ENCODE measurements at places on chromosomes 2 and 18.

GRCh38 chr2:157986761-157987160 lies 110.6 kb upstream of the ACVR1 start:
- no peak for DNase-seq

- no peak for DNase-seq
These were observed 99.5 kb downstream of the HS1BP3 start for GRCh38 chr2:20551260-20551944.

DNA sequence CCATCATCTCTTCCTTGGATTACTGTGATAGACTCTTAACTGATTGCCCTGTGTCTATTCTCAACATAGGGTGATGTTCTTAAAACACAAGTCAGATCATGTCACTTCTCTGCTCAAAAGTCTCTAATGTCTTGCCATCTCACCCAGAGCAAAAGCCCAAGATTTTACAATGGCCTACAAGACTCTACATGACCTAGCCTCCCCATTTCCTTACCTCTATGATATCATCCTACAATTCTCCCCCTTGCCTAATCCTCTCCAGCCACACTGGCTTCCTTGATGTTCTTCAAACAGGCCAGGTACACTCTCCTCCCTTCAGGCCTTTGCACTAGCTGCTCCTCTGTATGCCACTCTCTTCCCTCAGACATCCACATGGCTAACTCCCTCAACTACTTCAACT lies 55.1 kb downstream of the ROCK1 start:
- no peak for DNase-seq

GRCh38 chr2:15738225-15738546 lies 146.5 kb downstream of the DDX1 start:
- DNase-seq = no peak

- no peak for DNase-seq
These were observed 48.8 kb downstream of the MCFD2 start for GRCh38 chr2:46866770-46867246.

- no peak for DNase-seq
These were observed 277.0 kb upstream of the HNRNPA3 start for GRCh38 chr2:176935543-176936102.

DNA sequence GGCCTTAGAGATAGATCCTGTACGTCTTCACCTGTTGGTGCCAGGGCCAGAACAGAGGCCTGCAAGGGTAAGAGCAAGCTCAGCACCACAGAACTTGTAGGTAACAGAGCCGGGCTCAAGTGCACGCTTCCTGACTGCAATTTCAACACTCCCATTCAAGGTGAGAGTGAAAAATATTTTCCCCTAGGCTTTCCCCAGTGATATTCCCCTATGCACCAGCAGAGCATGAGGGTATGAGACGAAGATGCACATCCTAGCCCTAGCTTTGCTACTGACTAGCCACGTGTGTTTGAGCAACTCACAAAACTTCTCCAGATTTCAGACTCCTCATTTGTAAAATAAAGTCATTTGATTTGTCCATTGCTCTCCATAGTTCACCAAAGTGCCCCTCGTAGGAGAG lies 411.6 kb downstream of the ZNF521 start:
- no peak for DNase-seq

GRCh38 chr2:180040146-180040925 lies 33.2 kb upstream of the CWC22 start:
- DNase-seq = no peak

DNA sequence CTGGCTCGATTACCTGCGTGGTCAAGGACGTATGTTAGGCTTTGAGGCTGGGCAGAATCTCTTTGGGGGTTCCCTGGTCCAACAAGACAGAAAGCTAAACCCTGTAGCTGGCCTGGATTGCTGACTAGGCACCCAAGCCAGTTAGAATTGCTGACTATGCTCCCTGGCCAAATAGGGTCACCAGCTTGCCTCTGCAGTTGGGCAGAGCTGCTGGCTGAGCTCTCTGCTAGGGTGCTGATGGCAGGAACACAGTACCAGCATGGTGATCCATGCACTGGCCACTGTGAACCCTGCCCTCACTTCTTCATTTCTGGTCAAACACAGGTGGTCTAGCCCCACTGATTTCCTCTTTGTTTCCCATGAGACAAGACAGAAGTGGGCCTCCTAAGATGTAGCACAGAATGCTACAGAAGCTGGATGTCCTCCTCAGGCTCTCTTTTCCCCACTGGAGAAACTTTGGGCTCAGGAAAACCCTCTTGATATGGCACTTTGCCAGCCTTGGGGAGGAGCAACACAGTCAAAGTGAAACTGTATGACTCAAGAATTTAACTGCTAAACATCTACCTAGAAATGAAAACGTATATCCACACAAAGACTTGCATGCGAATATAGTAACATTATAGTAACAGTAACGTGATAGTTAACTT lies 20.8 kb downstream of the SP140L start:
- DNase-seq = no peak

- DNase-seq = no peak
These were observed 67.9 kb downstream of the TEX51 start for GRCh38 chr2:126966601-126967000.

DNA sequence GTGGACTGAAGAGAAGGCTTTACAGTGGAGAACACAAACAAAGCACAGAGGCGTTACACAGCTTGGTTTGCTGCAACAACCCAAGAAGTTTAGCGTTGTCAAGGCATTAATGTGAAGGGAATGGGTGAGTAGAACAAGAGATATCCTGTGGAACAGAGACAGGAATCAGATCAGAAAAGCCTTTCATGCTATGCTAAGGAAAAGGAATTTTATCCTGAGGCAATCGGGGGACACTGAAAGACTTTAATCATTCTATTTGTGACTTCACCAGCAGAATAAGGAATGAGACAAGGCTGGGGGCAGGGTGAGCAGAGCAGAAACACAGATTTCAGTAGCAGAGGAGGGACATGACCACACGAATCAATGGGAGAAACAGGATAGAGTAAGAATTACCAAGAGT lies 600.7 kb downstream of the IRS1 start:
- no peak for DNase-seq

DNA sequence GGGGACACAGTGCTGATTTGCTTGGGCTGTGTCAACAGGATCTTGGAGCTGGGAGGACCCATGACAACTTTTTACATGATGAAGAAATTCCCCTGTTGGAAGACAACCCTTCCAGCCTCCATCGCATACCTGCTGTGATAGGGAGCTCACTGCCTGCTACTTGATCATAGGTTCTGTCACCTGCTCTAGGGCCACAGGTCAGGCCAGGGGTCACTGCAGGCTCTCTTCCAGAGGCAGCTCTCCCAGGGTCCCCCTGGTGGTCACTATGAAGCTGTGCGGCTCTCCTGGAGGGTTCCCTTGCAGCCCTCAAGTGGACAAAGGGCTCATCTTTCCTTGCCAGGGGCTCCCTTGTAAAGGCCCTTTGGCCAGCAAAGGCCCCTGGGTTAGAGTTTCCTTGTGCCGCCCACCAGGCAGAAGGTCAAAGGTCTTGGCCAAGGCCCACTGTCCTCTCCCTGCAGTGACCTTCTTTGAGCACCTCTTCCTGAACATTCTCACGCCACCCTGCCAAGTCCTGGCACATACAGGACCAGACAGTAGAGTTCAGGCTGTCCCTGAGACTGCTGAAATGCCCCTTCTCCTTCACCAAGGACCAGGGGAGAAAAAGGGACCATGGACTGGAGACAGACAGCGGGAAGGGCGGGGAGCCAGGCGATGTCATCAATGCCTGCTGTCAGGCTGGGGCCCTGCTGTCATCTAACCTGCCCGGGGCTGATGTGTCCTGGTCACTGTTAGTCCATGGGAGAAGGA lies 345.1 kb downstream of the DYSF start:
- DNase-seq = no peak

- DNase-seq = no peak
These were observed 14.9 kb upstream of the ECEL1 start for GRCh38 chr2:232502511-232502910.

- no peak for DNase-seq
These were observed 25.7 kb downstream of the ABHD3 start for GRCh38 chr18:21678859-21679258.

DNA sequence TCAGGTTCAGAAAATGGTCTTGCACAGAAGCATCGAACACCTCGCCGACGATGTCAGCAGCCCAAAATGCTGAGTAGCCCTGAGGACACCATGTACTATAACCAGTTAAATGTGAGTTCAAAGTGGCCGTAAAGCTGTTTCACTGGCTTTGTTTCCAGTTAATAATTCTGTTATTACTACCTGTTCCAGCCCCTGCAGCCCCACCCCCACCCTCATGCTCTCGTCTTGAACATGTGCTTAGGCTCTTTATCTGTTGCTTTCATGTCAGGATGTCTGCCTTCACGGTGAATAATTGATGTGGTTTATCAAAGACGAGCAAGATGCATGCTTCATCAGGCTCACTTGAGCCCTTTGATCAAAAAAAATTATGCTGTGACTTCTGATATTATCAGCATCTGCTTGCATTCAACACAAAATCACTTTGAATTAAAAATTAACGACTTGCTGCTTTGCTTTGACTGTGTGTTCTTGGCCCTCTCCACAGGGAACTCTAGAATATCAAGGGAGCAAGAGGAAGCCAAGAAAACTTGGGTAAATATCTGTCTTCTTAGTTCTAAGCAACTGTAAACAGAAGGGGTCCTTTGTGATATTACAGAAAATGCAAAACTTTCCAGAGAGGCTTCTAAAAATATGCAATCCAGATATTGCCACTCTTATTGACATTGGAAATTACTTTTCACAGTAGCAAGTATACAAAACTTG lies 63.4 kb upstream of the SP5 start:
- peak; percentile 13 for DNase-seq

DNA sequence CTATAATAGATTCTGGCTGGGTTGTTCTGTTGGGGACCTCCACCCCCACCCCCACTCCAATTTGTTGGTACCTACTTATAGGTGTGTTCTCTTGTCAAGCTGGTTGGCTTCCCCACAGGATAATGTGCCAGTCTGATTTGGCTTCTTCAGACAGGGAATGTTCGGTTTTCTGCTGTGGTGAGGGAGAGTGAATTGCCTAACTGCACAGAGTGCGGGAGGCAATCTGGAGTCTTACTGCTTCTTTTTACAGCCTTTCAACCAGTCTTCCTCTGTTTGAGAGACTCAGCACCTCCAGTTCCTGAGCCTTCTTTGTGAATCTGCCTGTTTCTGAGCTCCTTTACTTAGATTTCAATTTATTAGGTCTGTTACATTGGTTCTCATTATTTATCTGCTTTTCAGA lies 27.4 kb upstream of the SNORC start:
- no peak for DNase-seq

GRCh38 chr18:28357766-28358401 lies 181.0 kb upstream of the CDH2 start:
- no peak for DNase-seq

DNA sequence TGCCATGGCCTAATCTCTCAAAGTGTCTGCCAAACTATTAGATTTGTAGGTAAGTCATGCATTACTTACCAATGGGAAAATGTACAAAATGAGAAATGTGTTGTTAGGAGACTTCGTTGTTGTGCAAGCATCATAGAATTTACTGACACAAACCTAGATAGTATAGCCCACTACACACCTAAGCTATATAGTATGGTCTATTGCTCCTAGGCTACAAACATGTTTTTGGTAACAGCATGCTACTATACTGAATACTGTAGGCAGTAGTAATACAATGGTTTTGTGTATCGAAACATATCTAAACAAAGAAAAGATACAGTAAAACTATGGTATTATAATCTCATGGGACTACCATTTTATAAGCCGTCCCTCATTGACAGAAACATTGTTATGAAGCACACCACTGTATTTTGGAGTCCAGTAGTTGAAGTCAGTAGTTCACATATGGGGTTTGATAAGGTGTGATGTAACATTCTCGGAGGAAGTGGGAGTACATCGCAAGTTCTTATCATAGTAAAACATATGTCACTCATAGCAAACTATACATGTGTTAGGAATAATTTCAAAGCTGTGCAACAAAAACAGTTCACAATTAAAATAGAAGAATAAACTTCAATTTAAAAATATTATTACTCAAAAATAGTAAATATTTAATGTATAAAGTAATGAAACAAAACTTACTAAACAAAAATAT lies 12.0 kb upstream of the GTF2A1L start:
- DNase-seq = no peak

- DNase-seq = no peak
These were observed 97.6 kb downstream of the MAPRE2 start for GRCh38 chr18:35138773-35139172.

GRCh38 chr2:217714287-217714751 lies 288.5 kb downstream of the TNS1 start:
- no peak for DNase-seq

- no peak for DNase-seq
These were observed 32.4 kb upstream of the TMEM131 start for GRCh38 chr2:98028101-98028561.

- DNase-seq = no peak
These were observed 294.5 kb downstream of the PRKCE start for GRCh38 chr2:45946023-45946422.

DNA sequence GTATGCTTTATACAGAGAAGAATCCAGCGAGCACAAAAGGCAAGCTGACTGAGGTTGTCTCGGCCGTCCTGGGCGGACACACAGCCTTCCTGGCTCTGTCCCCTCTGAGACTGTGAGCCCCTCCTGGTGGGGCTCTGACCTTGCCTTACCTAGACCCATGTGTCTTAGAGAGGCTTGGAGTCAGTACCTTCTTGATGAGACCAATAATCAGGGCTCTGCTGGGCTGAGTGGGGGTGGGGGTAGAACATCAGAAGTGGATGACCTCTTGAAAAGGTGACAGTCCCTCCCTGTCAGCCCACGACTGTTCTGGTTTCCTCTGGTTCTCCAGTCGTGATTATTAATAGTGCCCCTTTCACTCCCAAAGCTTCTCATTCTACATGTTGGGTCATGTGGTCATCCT lies 31.2 kb downstream of the TWIST2 start:
- no peak for DNase-seq

DNA sequence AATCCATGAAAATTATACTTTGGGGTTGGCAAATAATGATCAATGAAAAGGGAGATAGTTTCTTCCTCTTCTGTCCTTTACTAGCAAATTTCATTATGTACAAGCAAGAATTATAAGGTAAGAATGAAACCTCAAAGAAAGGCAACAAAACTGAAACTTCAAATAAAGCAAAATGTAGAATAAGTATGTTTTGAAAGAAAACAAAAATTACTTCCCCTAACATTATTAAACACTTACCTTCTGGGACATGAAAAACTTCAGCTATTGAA lies 29.4 kb downstream of the THADA start:
- DNase-seq = no peak

DNA sequence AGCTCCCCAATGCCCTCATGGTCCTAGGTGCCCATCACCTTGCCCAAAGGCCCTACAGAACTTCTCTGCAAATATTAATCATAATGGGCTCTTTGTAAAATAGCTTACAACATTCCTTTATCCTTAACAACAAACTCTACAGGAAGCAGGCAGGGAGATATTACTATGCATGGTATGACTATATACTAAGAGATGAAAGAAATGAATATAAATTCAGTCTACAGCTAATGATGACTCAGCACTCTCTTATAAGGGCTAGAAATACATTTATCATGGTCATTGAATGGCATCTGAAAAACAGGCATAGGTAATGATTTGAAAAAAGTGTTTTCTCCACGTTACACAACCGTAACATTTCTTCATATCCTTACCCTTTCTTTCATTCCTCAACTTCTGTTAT lies 254.8 kb upstream of the DSEL start:
- DNase-seq = no peak

GRCh38 chr2:221501210-221501882 lies 70.8 kb downstream of the EPHA4 start:
- DNase-seq = no peak
